Activated CD4-positive, alpha-beta T cell treated with anti-CD3 and anti-CD28 coated beads, Interleukin-2, amount 50 U/mL, for 24 hours (primary cell): ENCODE measurements at places on chromosomes 1 and 21.
A peak's percentile ranks its signal among the peaks of the same experiment; 100 is the strongest.

DNA sequence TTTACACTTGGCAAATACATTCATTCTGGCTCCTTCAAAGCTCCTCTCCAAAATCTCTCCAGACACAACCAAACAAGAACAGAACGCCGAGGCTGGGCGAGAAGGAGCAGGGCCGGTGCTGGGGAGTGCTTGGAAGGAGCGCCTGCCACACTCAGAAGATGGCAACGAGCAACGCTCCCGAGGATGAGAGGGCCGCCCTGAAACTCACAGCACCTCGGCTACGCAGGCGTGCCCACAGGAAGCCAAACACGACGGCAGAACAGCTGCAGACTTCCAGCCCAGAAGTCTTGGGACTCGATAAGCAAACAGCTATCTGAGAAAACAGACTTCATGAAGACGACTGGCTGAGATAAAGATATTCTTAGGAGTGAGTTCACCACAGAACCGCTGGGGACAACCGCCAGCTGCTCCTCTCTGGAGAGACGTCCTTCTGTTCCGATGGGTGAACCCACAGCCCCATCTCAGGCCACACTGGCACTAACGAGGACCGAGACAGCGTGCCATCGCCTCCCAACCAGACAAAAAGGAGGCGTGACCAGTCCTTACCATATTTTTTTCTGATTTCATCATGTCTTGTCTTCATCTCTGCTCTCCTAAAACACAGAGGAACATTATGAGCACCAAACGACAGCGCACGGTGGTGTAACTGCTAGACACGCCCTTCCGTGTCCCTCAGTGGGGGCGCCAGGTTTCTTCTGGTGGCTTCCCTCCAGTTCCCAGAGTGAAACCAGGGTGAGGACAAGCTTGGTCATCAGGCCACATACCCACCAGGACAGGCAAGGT, 18.6 kb downstream of the PTTG1IP start:
- DNase-seq: no peak

DNA sequence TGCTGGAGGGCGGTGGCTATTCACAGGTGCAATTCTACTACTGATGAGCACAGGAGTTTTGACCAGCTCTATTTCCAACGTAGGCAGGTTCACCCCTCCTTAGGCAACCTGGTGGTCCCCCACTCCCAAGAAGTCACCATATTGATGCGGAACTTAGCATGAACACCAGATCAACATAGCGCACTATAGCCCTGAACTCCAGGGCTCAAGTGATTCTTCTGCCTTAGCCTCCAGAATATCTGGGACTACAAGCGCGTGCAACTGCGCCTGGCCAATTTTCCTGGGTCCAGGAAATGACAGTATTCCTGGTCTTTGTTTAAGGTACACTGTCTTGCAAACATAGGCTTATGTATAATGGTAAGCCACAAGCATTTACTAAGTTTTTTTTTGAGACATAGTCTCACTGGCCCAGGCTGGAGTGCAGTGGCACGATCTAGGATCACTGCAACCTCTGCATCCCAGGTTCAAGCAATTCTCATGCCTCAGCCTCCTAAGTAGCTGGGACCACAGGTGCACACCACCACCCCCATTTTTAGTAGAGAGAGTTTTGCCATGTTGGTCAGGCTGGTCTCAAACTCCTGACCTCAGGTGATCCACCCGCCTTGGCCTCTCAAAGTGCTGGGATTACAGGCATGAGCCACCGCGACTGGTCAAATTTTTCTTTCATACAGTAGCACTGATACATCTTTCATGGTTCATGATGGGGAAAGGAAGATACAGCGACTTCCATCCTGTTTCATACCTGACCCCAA, 12.6 kb downstream of the MCL1 start:
- DNase-seq: no peak

DNA sequence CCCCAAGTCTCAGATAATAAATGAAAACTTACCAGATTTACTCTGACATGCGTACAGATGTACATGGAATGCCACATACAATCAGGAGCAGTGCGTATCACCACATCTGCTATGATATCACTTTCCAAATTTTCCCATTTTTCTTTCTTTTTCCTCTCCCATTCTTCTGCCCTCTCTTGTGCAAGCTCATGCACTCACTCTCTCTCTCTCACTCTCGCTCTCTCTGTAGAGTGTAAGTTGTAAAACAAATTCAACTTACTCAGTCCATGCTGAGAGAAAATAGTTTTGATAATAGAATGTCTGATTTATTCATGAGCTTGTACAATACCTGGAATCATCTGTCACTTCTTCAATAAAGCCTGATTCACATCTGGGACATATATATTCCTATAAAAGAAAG, 35.3 kb downstream of the RNF115 start:
- DNase-seq: no peak

GRCh38 chr1:59856725-59857338, 42.1 kb downstream of the HOOK1 start:
- no peak for DNase-seq

GRCh38 chr1:52674497-52675384, 23.4 kb downstream of the COA7 start:
- DNase-seq: no peak

- no peak for DNase-seq
These were observed 86.4 kb upstream of the SSX2IP start for GRCh38 chr1:84776639-84777038.

GRCh38 chr1:72362538-72362937, 80.2 kb upstream of the NEGR1 start:
- DNase-seq: no peak

DNA sequence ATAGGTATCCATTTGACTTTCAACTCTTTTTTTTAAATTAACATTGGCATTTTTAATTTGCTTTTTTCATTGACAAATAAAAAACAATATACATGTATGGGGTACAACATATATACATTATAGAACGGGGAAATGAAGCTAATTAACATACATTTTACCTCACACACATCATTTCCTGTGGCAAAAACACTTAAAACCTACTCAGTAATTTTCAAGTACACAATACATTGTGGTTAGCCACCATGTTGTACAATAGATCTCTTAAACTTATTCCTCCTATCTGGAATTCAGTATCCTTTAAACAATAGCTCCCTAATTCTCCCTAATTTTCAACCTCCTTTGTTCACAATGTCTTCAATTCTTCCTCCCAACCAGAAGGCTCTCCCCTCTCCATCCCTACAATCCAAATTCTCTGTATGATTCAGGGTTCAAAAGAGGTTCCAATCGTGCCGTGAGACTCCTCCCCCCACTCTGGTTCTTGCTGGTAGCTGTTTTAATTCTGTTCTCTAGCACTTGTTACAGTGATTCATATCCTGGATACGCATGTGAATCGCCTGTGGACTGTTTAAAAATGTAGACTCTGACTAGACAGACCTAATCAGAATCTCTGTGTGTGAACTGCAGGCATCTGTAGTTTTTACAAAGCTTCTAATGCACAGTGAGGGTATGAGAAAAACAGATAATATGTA, 87.6 kb upstream of the DUSP10 start:
- DNase-seq: peak; percentile 54

DNA sequence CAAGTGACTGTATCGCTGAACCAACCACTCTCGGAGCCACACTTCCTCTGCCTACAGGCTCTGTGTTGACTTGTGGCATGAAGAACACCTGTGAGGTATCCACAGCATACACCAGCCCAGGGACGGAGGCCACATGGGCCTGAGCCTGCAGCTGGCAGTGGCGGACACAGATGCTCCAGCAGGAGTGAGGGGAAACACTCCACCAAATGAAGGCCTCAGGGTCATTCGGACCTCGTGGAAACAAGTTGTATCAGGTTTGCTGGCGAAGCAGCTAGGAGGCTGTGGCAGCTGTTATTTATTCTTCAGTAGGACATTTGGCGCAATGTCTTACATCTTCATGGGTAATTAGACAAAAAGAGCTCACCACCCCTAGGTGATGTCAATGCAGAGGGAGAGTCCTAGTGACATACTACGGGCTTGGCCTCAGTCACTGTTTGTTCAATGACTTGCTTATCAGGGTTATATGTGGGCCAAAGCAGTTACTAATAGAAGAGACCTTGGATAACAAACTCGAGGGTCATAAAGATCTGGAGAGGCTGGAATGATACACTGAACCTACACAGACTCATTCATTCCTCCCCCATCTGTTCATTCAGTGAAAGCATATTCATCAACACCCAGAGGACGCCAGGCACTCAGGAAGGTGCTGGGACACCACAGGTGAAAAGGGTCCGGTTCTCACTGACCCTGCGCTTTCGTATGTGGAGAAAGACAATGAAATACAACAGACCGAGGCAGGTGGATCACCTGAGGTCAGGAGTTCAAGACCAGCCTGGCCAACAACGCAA, 11.6 kb upstream of the ETS2 start:
- no peak for DNase-seq

DNA sequence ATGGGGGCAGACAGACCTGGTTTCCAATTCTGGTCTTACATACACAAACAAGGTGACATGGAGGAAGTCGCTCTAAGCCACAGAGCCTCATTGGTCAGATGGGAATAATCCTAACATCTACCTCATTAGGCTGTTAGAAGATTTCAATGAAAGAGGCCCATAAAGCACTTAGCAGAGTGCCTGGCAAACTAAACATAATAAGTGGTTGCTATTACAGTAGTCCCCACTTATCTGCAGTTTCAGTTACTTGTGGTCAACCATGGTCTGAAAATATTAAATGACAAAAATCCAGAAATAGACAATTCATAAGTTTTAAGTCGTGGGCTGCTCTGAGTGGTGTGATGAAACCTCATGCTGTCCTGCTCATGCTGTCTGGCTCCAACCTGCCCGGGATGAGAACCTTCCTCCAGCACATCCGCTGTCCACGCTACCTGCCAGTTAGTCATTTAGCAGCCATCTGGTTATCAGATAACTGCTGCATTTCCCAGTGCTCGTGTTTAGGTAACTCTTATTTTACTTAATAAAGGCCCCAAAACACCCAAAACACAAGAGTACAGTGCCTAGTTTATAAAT, 112.3 kb downstream of the DDX20 start:
- DNase-seq: no peak

- no peak for DNase-seq
These were observed 163.1 kb downstream of the KCNJ6 start for GRCh38 chr21:37753122-37753599.

DNA sequence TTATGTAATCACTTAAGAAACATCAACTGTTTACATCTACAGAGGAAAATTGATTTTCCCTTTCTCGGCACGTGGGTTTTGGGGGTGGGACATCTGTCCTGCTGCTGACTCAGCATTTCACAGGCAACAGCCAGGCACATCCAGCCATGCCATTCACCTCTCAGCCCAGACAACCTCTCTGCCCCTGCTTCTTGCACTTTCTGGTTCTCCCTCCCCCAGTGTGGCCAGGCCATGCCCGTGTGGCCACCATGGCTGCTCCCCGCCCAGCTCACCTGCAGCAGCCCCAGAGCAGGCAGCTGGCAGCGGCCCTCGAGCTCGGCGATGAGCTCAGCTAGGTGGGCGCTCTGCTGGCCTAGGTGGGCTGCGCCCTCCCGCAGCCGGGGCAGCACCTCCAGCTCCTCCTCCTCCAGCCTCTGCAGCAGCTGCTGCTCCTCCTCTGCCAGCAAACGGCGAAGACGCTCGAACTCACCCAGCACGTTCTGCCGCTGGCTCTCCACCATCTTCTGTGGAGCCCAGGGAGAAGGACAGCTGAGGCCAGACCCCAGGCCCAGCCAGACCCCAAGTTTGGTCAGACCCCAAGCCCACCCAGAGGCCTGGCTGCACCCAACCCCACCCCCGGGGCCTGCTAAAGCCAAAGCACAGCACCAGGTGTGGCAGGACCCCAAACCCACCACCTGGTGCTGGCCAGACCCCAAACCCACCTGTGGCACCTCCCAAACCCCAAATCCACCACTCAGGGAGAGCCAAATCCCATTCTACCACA, 5.8 kb downstream of the TRIM11 start:
- no peak for DNase-seq

GRCh38 chr1:16421201-16421600, 16.0 kb downstream of the SPATA21 start:
- no peak for DNase-seq

- DNase-seq: no peak
These were observed 119.2 kb downstream of the PBX1 start for GRCh38 chr1:164678136-164678700.

GRCh38 chr21:46217511-46218196, 10.9 kb downstream of the LSS start:
- no peak for DNase-seq

GRCh38 chr1:2926447-2927055, 94.7 kb upstream of the ACTRT2 start:
- DNase-seq: no peak

- no peak for DNase-seq
These were observed 78.9 kb upstream of the CTTNBP2NL start for GRCh38 chr1:112317140-112317539.

- no peak for DNase-seq
These were observed 414 bp downstream of the TMEM51 start for GRCh38 chr1:15153842-15154479.

- DNase-seq: no peak
These were observed 58.2 kb downstream of the MAN1C1 start for GRCh38 chr1:25674807-25675084.

GRCh38 chr21:38082936-38083485, 166.8 kb upstream of the KCNJ6 start:
- DNase-seq: no peak

DNA sequence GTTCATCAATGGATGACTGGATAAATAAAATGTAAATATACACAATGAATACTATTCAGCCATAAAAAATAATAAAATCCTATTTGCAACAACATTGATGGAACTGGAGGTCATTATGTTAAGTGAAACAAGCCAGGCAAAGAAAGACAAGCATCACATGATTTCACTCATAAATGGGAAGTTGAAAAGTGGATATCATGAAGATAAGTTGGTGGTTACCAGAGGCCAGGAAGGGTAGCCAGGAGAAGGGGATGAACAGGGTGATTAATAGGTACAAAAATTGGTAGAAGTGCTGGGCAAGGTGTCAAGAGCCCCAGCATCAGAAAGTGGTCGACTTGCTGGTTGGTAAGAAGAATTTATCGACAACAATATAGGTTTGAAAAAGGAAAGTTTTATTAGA, 1.3 kb upstream of the PARK7 start:
- no peak for DNase-seq

DNA sequence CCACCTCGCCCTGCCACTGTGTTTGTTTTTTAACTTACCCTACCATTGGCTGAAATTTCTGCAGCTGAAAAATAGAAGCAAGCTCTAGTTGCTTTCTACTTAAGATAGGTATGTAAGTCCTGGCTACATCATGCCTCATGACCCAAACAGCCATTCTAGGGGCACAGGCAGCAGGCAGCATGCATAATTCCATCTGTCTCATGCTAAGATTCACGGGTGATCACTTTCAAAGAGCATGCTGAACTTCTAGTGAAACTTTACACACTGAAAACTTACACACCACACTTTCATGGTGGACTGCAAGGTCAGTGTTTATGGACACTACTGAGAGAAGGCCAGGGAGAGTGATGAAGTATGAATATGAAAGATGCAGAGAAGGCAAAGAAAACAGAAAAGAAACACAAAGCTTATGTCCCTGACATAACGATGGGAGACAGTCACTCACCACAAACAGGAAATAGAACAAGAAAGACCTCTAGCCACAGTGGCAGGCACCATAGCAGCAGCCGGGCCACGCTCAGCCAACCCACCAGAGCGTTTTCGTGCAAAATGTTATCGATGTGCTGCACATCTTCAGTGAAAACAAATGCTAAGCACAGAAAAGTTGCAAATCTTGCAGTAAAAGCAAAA, 102.3 kb upstream of the TIAM1 start:
- no peak for DNase-seq
